ENCODE measurements at places on chromosomes 12 and 14. TPM values are rescaled to one million over a fixed set of nuclear protein-coding genes. Genes with fewer than 3 reads are reported as not detected.

Gene PROX2
- not detected for total RNA-seq

Gene SMIM41
- total RNA-seq, result not detected

Gene MYH6
- total RNA-seq, result not detected

Gene ZBTB42
- total RNA-seq, result 3.7 TPM

Gene TAMALIN
- 0.53 TPM for total RNA-seq

Gene OR11G2
- not detected for total RNA-seq

Gene DBX2
- total RNA-seq, result not detected

Gene SERPINA10
- 0.06 TPM for total RNA-seq

Gene TNS2
- total RNA-seq, result 11.7 TPM

Gene CCDC38
- 0.09 TPM for total RNA-seq

Gene TNFRSF1A
- 331 TPM for total RNA-seq

Gene C3AR1
- not detected for total RNA-seq

Gene CCDC177
- total RNA-seq, result not detected

Data from A549 treated with DMSO at 1 μM for 4 hours (cell line).